ENCODE measurements at places on chromosomes 12 and 14.

- DNase-seq = no peak
Observed at GRCh38 chr14:96806836-96807235, 9.7 kb downstream of the VRK1 start.

DNA sequence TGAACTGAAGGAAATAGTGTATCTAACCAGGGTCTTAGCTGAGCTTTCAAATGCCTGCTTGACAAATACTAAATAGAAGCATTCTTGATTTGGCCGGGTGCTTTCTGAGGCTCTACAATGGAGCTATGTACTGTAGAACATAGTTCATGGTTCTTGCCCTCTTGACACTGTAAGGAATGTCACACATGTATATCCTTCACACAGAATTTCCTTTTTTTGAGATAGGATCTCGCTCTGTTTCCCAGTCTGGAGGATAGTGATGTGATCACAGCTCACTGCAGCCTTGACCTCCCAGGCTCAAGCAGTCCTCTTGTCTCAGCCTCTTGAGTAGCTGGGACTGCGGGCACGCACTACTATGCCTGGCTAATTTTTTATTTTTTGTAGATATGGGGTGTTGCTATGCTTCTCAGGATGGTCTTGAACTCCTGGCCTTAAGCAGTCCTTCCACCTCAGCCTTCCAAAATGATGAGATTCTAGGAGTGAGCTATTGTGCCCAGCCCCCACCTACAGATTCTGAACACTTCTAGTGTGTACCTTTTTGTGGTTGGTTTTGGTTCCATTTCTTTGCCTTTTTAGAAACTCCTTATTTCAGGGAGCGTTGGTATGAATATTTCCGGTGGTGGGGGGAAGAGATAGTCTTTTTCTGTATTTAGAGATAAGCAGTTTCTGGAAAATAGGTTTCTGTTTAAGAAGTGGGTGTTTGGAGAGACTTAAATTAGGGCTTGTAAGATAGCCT is 4.2 kb downstream of the MLXIP start:
- no peak for DNase-seq

DNA sequence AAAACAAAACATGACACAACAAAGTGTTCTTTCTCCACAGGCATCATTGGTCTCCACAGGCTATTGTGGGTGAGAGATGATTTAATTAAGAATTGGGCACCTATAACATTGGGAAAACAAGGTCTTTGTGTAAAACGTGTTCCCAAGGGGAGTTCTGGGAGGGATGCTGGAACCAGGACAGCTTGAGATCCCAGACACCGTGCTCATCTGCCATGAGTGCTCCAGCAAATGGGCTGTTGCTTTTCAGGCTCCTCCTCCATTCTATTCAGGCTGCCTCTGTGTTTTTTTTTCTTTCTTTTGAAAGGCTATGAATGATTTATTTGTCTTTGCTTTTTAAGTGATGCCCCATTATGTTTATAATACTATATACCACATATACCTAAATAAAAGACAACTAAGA is 122.4 kb downstream of the DACT1 start:
- DNase-seq = no peak

GRCh38 chr14:99207456-99207855 is 64.5 kb downstream of the BCL11B start:
- DNase-seq = no peak

DNA sequence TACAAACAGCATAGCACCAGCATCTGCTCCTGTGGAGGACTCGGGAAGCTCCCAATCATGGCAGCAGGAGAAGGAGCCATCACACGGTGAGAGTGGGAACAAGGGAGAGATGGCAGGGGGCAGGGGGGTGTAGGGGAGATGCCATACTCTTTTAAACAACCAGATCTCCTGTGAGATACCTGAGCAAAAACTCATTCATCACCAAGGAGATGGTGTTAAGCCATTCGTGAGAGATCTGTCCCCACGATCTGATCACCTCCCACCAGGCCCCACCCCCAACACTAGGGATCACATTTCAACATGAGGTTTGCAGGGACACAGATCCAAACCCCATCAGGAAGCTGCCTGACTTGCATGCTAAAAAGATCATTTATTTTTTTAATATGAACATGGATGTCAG is 499.3 kb downstream of the TMEM132D start:
- no peak for DNase-seq

DNA sequence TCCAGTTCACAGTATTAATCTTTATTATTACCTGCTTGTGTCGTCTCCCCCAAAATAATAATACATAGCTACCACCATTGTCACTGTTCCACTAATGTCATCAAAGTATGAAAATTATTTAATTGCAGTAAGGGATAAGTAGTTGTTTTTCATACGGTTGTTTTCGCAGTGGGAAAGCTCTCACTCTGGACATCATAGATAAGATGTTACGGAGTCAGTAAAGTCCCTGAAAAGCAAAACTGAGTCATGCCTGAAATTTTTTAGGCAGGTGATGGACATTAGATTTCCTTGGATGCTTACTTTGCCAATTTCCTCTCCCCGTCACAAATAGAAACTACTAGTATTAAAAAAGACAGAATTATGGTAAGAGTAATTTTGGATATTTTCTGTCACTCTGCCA is 13.2 kb downstream of the PNP start:
- no peak for DNase-seq

DNA sequence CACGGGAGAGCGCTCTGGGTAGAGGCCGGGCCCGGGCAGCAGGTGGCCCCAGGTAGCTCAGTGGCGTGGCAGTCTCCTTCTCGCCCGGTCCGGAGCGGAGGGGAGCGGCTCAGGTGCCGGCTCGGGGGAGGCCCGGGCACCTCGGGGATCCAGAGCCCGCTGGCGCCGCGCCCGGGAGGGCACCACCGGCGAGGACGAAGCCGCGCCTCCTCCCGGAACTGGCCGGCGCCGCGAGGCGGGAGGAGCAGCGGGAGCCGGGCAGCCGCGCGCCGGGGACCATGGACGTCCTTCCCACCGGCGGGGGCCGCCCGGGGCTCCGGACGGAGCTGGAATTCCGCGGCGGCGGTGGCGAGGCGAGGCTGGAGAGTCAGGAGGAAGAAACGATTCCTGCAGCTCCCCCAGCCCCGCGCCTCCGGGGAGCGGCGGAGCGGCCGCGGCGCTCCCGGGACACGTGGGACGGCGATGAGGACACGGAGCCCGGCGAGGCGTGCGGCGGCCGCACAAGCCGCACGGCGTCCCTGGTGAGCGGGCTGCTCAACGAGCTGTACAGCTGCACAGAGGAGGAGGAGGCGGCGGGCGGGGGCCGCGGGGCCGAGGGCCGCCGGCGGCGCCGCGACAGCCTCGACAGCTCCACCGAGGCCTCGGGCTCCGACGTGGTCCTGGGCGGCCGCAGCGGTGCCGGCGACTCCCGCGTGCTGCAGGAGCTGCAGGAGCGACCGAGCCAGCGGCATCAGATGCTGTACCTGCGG is 21.5 kb upstream of the GNS start:
- DNase-seq = peak; percentile 18

DNA sequence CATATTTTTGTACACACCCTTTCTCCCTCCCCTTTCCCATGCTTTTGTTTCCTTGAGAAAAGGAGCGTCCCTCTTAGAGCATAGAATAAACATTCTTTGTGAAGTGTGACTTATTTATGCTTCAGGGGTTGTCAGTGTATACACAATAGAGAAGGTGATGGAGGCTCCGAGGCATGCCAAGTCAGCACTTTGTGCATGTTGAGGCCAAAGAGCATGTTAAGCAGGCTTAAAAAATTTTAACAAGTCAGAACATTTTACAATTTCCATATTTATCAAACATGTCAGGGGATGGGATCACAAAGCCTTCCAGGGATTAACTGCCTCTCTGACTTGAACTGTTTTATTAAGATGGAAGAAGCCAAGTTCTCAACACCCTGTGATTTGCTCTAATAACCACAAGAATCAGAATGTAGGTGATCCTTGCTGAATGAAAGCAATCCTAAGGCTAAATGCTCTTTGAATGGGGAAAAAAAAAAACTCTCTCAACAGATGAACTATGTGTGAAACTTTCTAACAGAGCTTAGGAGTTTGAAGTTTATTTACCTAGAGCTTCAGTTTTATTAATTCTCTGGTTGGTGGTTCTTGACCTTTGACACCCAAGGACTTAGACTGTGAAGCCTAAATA is 223.1 kb downstream of the RAD51B start:
- DNase-seq = no peak

DNA sequence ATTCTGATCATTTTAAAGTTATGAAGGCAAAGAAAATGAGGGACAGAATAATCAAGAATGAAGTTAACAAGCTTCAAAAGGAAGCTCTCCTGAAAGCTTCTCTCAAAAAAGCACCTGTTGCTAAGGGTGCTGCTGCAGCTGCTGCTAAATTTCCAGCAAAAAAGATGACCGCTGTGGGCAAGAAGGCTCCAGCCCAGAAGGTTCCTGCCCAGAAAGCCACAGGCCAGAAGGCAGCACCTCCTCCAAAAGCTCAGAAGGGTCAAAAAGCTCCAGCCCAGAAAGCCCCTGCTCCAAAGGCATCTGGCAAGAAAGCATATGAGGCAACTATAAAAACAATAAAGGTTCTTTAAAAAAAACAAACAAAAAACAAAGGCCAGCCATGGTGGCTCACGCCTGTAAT is 52.7 kb upstream of the NR2C1 start:
- DNase-seq = no peak

DNA sequence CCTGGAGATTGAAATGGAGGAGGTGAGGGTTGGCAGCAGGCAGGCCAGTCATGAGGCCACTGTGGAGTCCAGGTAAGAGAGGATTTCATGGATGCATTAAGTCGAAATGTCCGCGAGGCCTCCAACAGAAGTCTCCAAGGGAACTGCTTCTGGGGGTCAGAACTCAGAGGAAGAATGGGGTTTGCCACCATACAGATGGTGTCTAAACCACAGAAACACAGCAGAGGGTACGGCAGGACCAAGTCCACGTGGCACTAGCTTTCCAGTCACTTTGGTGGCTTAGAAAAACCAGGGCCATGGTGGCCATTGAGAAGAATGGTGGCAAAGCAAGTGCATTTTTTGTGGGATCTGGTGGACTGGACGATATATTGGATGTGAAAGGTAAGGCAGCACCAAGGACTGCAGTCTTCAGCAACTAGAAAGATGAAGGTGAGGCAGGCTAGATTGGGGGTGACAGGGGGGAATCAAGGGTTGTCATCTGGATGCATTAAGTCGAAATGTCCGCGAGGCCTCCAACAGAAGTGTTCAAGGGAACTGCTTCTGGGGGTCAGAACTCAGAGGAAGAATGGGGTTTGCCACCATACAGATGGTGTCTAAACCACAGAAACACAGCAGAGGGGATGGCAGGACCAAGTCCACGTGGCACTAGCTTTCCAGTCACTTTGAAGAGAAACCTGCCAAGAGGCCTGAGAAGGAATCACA is 22.5 kb upstream of the TMEM106C start:
- DNase-seq = no peak

Data from CD4-positive, alpha-beta T cell treated with Interleukin-17A for 4 hours (primary cell).